Vagina (tissue), 2 donors: ENCODE measurements at places on chromosomes 4 and X.

DNA sequence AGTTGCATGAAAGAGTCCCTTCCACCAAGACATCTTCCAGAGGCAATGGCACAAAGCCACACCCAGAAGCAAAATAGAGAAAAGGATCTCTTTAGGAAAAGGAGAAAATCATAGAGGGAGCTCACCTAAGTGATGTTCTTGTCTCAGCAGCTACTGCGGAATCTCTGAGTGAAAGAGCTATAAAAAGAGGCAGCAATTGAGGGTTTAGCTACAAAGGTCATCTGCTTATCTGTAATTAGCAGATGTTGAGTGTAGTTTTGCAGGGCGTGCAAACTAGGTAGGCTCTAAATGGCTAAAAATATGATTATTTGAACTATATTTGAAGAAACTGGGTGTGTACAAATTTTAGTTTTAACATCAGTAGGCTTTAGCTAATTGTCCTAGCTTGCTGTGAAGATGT, 276.0 kb downstream of the HS3ST1 start:
- no peak for DNase-seq
- no peak overlapping the region for H3K4me3 ChIP-seq
- no peaks in the 10 kb centered on the region for H3K27me3 ChIP-seq
- no peaks in the 10 kb centered on the region for H3K36me3 ChIP-seq
- no peak overlapping the region for H3K27ac ChIP-seq

DNA sequence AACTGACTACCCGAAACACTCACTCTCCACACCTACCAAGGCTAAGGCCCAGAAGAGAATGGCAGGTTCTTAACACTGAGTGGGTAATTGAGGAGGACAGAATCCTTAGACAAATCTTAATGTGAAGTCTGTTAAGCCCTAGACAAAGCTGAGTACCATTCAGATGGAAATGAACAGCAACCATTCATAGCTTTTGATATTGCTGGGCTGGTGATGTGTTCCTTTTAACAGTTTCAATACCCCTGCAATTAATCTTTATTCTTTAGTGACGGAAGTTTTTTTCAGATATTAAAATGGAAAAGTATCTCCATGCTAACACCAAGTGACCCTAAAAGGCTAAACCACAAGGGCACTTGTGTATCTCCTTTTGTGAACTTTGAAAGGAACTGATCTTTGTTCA, 334.9 kb downstream of the OPHN1 start:
- no peaks in the 10 kb centered on the region for H3K27me3 ChIP-seq
- H3K27ac ChIP-seq = no peak overlapping the region
- no peaks in the 10 kb centered on the region for H3K36me3 ChIP-seq
- H3K4me1 ChIP-seq = no peaks in the 10 kb centered on the region

GRCh38 chr4:189828081-189828697, 112.5 kb upstream of the FRG1 start:
- H3K36me3 ChIP-seq = no peaks in the 10 kb centered on the region
- no peaks in the 10 kb centered on the region for H3K27me3 ChIP-seq
- H3K27ac ChIP-seq = no peak overlapping the region
- no peaks in the 10 kb centered on the region for H3K4me1 ChIP-seq
- DNase-seq = no peak

DNA sequence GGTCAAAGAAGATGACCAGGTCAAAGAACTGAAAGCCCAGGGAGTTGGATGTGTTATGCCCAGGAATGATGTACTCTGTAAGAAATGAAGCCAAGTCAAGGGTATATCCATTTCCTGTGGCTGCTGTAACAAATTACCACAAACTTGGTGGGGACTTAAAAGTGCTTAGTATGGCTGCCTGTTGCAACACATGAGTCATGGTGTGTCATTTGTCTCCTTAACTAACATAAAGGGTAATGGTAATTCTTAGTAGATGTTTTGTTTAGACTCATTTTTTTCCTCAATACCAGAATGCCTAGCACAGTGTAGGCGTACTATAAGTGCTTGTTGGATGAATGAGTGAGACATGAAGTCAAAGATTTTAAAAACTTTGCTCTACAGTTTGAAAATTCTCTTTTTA, 45.7 kb downstream of the SYTL5 start:
- no peaks in the 10 kb centered on the region for H3K27me3 ChIP-seq
- H3K27ac ChIP-seq = no peak overlapping the region
- DNase-seq = no peak
- H3K4me3 ChIP-seq = no peak overlapping the region
- no peaks in the 10 kb centered on the region for H3K4me1 ChIP-seq
- H3K36me3 ChIP-seq = no peaks in the 10 kb centered on the region
